NCI-H1092 treated with DMSO at 0.1 percent for 48 hours (cell line): ENCODE measurements at places on chromosomes 2 and 18.
A peak's percentile ranks its signal among the peaks of the same experiment; 100 is the strongest.

DNA sequence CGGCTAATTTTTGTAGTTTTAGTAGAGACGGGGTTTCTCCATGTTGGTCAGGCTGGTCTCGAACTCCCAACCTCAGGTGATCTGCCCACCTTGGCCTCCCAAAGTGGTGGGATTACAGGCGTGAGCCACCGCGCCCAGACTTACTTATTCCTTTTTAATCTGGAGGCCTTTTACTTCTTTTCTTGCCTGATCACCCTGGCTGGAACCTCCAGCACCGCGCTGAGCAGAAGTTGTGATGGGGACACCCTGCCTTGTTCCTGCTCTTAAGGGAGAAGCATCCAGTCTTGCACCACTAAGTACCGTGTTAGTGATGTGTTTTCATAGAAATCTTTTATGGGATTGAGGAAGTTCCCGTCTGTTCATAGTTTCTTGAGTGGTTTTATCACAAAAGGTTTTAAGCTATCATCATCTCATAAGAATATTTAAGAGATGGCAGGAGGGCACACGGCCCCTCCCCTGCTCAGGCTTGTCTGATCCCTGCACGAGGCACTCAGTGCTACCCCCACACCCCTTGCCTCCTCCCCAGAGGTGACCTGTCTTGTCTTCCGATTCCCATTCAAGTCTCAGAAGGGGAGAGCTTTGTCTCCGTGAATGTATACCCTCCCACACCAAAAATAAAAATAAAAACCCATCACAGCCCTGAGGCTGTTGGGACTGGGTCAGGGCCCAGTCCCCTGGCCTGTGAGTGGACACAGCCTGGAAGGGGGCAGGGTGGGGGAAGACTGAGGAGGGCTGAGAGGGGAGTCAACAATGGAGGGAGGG lies 65.3 kb upstream of the SMAD7 start:
- DNase-seq: no peak

DNA sequence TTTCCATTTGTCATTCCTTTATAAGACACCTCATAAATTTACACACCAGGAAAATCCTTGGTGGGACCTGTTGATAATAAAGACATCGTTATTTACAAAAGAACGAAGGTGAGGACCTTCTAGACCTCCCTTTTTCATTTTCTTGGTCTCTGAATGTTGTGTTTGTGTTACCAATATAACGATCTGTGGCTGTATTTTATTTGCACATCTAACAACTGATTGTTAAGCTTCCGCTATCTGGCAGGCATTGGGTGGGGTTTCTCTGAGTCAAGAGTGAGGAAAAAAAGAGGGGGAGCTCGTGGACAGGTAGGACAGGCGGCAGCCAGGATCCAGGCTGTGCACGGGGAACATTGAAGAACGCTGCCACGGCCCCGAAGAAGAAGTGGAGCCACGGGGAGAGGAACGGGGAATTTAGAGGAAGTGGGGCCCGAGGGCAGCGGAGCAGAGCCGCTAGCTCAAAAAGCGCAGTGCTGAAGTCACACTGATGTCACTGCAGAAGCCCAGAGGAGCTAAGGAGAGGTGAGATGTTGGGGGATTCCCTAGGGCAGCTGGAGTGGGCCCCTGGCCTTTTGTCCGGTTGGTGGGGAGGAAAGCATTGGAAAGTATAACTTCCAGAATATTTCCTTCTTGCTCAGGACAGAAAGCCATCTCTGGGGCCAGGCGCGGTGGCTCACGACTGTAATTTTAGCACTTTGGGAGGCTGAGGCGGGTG lies 20.9 kb upstream of the DNMT3A start:
- DNase-seq: no peak

DNA sequence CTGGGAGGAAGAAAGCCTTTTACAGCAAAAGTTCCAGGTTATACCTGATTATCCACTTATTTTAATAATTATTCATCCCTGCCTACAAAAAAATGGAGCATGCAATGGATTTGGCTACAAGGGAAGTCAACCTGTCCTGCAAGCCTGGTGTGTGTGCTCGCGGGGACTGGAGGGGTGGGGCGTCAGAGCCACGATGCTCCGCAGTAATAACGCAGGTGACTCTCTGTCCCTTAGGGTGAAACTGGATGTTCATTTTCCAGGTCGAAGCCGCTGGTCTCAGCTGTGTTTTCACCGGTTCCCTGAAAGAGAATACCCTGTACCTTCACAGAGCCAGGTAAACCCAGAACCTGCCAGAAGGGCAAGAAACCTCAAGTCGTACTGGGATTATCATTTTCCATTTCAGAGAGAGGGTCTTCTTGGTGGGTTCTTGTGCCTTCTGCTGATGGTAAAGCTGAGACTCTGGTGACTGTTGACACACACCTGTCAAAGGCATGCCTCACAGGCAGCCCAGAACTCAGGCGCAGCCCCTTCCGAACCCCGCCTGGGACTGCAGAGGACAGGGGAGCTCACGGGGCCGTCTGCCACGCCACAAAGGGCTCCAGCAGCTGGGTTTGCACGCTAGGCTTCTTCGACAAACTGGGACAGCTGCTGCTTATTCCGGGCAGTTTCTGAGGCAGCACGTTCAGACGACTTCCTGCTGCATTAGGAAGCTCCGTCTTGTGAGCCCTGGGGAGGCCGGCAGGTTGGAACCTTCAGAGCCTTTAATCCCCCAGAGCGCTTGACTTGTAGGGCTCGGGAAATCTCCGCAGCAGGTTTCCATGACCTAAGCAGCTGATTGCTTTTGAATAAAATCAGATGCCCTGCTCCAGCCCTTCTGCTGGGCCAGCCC lies 58.6 kb downstream of the KCNG2 start:
- peak; percentile 36 for DNase-seq

- no peak for DNase-seq
These were observed 9.3 kb downstream of the PSTPIP2 start for GRCh38 chr18:46062781-46063180.

DNA sequence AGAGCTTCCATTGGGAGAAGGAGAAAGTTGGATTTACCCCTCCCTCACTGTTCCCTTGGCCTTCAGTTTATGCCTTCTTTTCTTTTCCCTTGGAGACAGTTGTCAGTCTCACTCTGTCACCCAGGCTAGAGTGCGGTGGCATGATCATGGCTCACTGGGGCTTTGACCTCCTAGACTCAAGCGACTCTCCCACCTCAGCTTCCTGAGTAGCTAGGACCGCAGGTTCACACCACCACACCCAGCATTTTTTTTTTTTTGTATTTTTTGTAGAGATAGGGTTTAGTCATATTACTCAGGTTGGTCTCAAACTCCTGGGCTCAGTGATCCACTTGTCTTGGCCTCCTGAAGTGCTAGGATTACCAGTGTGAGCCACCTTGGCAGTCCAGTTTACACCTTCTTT lies 49.9 kb downstream of the SLC9A4 start:
- DNase-seq: no peak

GRCh38 chr2:41963661-41964525 lies 83.9 kb upstream of the PKDCC start:
- DNase-seq: peak; percentile 20

- no peak for DNase-seq
These were observed 75.8 kb downstream of the SPHKAP start for GRCh38 chr2:228105526-228106250.

GRCh38 chr18:6194640-6195039 lies 220.1 kb downstream of the L3MBTL4 start:
- no peak for DNase-seq

DNA sequence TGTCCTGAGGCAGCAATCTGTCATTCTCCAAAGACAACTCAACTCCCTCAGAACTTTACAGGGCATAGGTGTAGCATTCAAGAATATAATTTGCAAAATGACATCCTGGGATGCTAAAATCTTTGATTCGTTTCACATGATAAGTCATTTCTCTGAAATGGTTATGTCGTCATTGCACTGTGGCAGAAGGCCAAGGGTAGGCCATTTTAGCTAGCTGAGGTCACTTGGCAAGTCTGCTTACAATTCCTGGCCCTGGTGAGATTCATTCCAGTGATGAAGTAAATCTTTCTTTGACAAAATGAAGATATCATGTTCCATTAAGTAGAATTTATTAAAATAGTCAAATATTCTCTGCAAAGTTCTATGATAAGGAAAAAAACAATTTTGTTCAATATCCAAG lies 1410.3 kb upstream of the LRRTM1 start:
- no peak for DNase-seq

DNA sequence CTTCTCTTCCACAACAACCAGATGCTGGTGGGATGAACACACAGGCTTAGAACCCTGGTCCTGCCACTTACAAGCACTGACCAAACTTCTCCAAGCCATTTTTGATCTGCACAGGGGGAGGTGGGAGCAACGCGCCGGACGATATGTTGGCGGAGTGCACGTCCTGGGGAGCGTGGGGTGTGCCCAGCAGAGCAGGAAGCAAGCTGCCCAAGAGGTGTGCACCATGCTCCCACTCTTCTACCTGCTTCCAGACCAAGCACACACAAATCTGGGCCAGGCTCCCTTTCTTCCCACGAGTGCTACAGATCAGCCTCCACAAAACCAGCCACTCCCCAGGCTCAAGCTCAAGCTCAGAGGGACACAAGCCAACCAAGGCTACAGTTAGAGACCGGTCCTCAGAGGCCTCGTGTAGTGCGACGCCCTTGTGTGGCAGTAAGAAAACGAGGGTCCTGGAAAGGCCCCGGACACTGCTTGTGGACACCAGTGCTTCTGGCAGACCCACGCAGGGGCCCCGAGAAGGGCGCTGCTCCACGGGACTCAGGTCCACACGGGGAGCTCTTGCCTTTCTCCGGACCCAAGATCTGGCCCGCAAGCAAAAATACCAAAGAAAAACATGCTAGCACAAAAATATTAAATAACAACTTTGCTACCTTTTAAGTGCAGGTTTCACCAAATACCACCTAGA lies 52.0 kb downstream of the ANO7 start:
- DNase-seq: no peak

DNA sequence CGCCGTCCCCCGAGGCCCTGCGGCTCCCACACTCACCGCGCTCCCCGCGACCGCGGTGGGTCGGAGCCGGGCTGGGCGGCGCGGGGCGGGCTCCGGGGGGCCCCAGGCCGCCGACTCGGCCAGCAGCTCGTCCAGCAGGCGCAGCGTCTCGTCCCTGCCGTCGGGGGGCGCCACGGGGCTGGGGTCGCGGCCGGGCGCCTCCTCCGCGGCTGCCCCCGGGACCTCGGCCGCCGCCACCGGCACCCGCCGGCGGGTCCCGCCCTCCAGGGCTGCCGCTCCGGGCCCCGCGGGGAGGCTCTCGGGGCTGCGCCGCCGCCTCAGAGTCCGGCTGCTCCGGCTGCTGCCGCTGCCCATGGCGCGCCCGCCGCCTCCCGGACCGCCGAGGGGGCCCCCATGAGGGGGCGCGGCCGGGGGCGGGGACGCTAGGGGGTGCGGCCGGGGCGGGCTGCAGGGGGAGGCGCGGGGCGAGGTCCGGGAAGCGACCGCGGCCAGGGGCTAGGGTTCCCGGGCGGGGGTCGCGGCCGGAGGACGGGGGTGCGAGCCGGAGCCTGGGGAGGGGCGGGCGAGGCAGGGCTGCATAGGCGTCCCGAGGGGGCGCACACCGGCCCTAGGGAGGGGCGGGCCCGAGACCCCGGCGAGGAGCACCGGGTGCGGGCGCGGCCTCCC lies at the start of gene CYS1:
Gene CYS1, minus strand, starts transcription at position 542 of the 666 bp plus-strand sequence. Its CDS starts 188 bp downstream, at position 354.
- DNase-seq: no peak
